ENCODE measurements at places on chromosomes 12 and 14. TPM values are rescaled to one million over a fixed set of nuclear protein-coding genes. Genes with fewer than 3 reads are reported as not detected.

ACRBP gene
- 0.54 TPM for total RNA-seq

NTF3 gene
- total RNA-seq, result not detected

PRB2 gene
- not detected for total RNA-seq

GNPTAB gene
- 40.8 TPM for total RNA-seq

RPL10L gene
- total RNA-seq, result not detected

CPNE8 gene
- 23.6 TPM for total RNA-seq

PAH gene
- total RNA-seq, result 0.51 TPM

CLEC4C gene
- not detected for total RNA-seq

DNA sequence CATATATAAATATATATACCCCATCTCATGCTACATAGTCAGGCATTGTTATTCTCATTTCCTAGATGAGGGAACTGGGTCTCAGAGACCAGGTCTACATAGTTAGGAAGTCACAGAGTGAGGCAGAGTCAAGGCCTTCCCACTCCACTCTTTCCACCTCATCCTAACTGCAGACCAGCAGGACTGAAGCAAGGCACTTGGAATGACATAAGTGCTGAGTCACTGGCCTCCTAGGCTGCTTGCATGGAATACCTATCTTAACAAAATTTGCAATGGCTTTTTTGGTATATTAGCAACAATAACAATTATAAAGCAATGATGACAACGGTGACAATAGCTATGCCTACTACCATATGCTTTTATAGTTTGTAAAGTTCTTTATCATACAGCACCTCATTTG is 5.4 kb upstream of the ANO4 start:
- no peaks in the 10 kb centered on the region for H3K4me1 ChIP-seq
- H3K27me3 ChIP-seq, result peaks cover 10% of the 10 kb centered on the region
- H3K4me3 ChIP-seq, result no peak overlapping the region
- no peak for DNase-seq

- no peak overlapping the region for H3K4me3 ChIP-seq
- no peaks in the 10 kb centered on the region for H3K4me1 ChIP-seq
- no peak for DNase-seq
- H3K36me3 ChIP-seq, result no peaks in the 10 kb centered on the region
- no peaks in the 10 kb centered on the region for H3K27me3 ChIP-seq
- no peak overlapping the region for H3K27ac ChIP-seq
Measured at GRCh38 chr12:117872546-117873169, 96.1 kb downstream of the KSR2 start.

- no peaks in the 10 kb centered on the region for H3K36me3 ChIP-seq
- H3K27ac ChIP-seq, result no peak overlapping the region
- H3K27me3 ChIP-seq, result no peaks in the 10 kb centered on the region
Measured at GRCh38 chr12:43167691-43168090, 384.3 kb downstream of the ADAMTS20 start.

DNA sequence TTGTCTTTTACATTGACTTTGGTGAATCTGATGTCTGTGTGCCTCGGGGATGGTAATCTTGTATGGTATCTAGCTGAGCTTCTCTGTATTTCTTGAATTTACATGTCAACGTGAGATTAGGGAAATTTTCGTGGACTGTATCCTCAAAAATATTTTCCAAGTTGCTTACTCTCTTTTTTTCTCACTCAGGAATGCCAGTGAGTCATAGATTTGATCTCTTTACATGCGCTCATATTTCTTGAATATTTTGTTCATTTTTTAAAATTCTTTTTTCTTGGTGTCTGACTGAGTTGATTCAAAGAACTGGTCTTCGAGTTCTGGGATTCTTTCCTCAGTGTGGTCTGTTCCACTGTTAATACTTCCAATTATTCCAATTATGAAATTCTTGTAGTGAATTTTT is 207.7 kb downstream of the RAD51B start:
- H3K27ac ChIP-seq, result no peak overlapping the region
- no peak overlapping the region for H3K4me3 ChIP-seq
- no peak for DNase-seq
- H3K27me3 ChIP-seq, result no peaks in the 10 kb centered on the region

GRCh38 chr14:74223016-74223415 is 16.2 kb upstream of the VSX2 start:
- no peaks in the 10 kb centered on the region for H3K27me3 ChIP-seq
- H3K4me3 ChIP-seq, result no peak overlapping the region
- no peaks in the 10 kb centered on the region for H3K36me3 ChIP-seq
- H3K4me1 ChIP-seq, result no peaks in the 10 kb centered on the region

DNA sequence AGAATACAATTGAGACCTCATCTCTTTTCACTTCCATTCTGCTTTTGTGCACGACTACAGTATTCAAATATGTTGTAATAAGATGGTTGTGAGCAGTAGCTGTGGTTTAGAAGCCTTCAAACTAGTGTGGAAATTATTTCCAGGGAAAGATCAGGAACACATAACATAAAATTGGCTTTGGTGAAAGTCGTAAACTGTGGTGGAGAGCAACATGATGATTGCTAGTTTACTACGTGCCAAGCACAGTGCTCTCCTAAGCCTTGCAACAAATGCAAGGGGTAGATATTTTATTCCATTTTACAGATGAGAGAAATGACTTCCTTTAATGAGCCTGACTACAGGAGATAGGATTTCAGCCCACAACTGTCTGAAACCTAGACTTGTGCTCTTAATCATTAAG is 172.4 kb upstream of the LMNTD1 start:
- H3K36me3 ChIP-seq, result no peaks in the 10 kb centered on the region
- H3K4me3 ChIP-seq, result no peak overlapping the region
- H3K4me1 ChIP-seq, result no peaks in the 10 kb centered on the region
- no peak overlapping the region for H3K27ac ChIP-seq

GRCh38 chr12:110622582-110622981 is 8.7 kb downstream of the TCTN1 start:
- no peaks in the 10 kb centered on the region for H3K4me1 ChIP-seq
- H3K27me3 ChIP-seq, result no peaks in the 10 kb centered on the region

GRCh38 chr12:89427508-89428156 is 75.3 kb upstream of the DUSP6 start:
- no peaks in the 10 kb centered on the region for H3K4me1 ChIP-seq
- no peaks in the 10 kb centered on the region for H3K36me3 ChIP-seq

GRCh38 chr12:66041651-66042363 is 88.7 kb downstream of the LLPH start:
- H3K4me1 ChIP-seq, result no peaks in the 10 kb centered on the region
- H3K27me3 ChIP-seq, result no peaks in the 10 kb centered on the region
- DNase-seq, result no peak
- no peak overlapping the region for H3K27ac ChIP-seq

DNA sequence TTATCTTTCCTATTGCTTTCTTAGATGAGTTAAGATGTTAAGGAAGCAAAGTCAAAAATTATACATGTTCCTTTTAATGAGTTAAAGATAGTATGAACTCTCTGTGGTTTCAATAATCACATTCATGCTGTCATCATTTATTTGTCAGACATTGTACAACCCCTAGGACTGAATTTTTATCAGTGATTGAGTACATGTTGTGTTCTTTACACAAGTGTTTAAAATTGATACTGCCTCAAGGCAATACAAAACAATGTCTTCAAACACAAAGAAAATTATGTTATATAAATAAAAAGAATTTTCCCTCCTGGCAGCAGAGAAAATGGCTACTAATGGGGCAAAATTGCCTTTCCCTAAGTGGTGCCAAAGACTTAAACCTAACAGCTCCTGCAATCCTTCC is 34.6 kb upstream of the KCNJ8 start:
- no peak for DNase-seq
- H3K36me3 ChIP-seq, result no peaks in the 10 kb centered on the region
- H3K4me1 ChIP-seq, result no peaks in the 10 kb centered on the region
- no peak overlapping the region for H3K4me3 ChIP-seq

DNA sequence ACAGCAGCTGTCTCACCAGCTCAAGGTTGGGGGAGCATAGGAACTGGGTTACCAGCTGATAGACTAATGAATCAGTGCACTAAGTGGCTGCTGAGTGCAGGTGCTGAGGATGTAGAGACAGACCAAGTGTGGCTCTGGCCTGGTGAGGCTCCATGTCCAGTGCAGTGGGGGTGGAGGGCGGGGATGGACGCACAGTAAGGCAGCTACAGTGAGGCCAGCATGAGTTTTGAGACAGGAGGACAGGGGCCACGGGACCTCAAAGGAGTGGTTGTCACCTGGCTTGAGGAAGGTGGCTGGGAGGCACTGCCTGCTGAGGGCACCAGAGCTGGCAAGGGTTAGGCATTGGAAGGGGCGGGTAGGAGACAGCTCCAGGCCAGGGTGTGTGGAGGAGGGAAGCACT is 37.0 kb downstream of the SYNE3 start:
- peaks cover 14% of the 10 kb centered on the region for H3K4me1 ChIP-seq
- H3K36me3 ChIP-seq, result no peaks in the 10 kb centered on the region
- H3K4me3 ChIP-seq, result no peak overlapping the region
- no peak overlapping the region for H3K27ac ChIP-seq
- no peak for DNase-seq

DNA sequence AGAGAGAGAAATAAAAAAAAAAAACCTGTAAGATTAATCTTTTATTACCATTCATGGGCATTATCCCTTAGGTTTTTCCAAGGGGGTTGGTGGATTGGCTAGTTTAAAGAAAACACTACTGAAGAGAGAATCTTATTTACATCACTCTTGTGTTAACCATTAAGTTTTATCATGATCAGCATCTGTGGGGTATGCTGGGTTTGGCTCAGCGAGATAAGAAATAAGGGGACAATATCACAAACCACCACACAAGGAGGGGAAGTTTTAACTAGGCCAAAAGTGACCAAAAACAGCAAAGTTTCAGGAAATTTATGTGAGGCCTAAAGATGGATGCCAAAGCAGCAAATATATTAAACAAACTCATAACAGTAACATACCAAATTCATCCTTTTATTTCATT is 548.6 kb downstream of the SLC16A7 start:
- no peak overlapping the region for H3K4me3 ChIP-seq
- no peaks in the 10 kb centered on the region for H3K4me1 ChIP-seq
- H3K27ac ChIP-seq, result no peak overlapping the region
- no peaks in the 10 kb centered on the region for H3K36me3 ChIP-seq

DNA sequence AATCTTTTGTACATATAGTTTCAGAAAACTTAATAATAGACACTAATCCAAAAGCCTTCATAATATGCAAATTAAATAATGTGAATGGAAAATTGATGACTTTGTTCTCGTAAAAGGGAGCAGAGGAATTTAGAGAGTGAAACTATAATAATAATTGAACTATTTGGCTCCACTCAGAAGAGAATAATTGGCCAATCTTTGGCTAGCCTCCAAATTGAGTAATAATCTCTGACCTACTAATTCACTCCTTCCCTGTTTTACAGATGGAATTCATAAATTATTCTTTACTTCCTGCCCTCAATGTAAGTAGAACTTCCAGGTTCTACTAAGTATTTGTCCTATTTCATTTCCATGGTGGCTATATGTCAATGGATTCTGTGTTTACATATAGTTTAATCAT is 15.8 kb downstream of the TRIM9 start:
- H3K27ac ChIP-seq, result no peak overlapping the region
- no peak overlapping the region for H3K4me3 ChIP-seq
- no peak for DNase-seq
- no peaks in the 10 kb centered on the region for H3K36me3 ChIP-seq

DNA sequence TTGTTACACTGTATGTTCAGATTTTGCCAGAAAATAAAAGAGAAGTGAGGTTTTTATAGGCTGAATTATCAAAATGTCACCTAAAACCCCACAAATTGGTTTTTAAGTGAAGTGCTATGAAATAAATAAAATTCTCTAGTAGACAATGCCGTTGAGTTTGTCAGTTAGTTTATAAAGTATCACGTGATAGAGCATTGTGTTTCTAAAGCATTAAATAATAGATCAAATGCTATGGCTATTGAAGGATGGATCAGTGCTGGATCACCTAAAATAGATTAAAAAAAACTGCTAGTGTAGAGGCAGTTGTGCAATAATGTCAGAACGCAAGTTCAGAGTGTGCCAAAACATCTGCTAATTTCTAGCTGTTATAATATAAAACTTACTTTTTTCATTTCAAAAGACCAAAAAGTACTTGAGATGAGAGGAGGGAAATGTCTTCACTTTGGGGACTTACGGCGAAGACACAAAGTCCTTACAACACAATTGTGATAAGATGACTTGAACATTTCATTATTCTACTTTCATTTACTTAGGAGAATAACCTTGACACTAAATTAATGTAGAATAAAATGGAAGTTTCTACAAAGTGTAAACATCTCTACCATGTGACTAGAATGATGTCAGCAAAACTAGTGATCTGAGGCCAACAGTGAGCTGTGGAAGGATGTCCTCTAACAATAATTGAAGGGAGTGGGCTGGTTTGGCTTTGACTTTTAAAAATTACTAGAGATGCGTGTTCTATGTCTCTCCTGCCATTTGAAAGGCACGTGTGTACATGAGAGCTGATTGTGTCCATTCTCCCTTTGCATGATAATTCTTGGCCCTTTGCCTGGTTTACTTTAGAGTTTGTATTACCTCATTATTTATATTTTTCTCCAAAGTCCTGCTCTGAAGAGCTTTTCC is 154.4 kb upstream of the PDE3A start:
- no peak overlapping the region for H3K4me3 ChIP-seq
- no peak for DNase-seq
- H3K36me3 ChIP-seq, result no peaks in the 10 kb centered on the region
- H3K4me1 ChIP-seq, result no peaks in the 10 kb centered on the region
- H3K27me3 ChIP-seq, result no peaks in the 10 kb centered on the region
- no peak overlapping the region for H3K27ac ChIP-seq

- peak overlapping the region; percentile 57 for H3K27ac ChIP-seq
- no peak overlapping the region for H3K4me3 ChIP-seq
- DNase-seq, result no peak
Measured at GRCh38 chr14:55752580-55753390, 172.8 kb downstream of the KTN1 start.

DNA sequence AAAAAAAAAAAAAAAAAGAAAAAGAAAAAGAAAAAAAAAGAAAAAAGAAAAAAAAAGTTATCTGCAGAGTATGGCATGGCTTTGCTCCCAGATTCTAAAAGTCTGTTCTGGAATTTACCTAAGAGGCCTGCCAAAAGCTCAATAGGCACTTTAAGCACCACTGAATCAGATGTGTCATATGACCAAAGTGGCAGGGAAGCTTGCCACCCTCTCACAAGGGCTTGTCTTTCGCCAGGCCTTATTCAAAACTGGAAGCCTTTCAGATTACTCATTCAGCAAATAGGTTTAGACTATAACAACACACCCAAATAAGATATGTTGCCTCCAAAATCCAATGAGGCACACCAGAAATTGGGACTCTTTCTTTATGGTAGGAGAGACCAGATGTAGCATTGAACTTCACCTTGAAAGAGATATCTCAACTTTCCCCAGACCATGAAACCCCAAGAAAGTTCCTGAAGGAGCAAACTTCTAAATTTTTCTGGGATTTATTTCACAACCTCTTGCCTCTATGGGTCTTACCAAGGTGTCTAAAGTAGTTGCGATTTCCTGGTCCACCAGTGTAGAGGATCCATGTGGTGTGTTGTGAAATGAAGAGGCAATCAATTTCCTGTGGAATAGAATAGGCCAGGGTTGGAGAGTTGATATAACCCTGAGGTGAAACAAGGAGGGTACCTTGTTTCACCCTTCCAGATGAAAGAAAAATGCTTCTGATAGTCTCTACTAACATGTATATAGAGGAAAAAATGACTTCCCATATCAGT is 218.8 kb downstream of the DAD1 start:
- no peaks in the 10 kb centered on the region for H3K27me3 ChIP-seq
- no peak for DNase-seq
- H3K4me3 ChIP-seq, result no peak overlapping the region
- H3K4me1 ChIP-seq, result no peaks in the 10 kb centered on the region
- H3K27ac ChIP-seq, result no peak overlapping the region
- no peaks in the 10 kb centered on the region for H3K36me3 ChIP-seq

GRCh38 chr12:118742431-118742830 is 238.9 kb upstream of the SRRM4 start:
- no peak for DNase-seq
- no peaks in the 10 kb centered on the region for H3K36me3 ChIP-seq
- H3K27ac ChIP-seq, result no peak overlapping the region
- no peaks in the 10 kb centered on the region for H3K27me3 ChIP-seq
- H3K4me3 ChIP-seq, result no peak overlapping the region
- no peaks in the 10 kb centered on the region for H3K4me1 ChIP-seq
